Stimulated activated CD8-positive, alpha-beta memory T cell treated with anti-CD3 and anti-CD28 coated beads, Interleukin-7, amount 100 ng/mL, for 1 hour (primary cell): ENCODE measurements at places on chromosomes 13 and 19.

- DNase-seq: no peak
These were observed 1323.6 kb upstream of the PRR20A start for GRCh38 chr13:55816976-55817601.

DNA sequence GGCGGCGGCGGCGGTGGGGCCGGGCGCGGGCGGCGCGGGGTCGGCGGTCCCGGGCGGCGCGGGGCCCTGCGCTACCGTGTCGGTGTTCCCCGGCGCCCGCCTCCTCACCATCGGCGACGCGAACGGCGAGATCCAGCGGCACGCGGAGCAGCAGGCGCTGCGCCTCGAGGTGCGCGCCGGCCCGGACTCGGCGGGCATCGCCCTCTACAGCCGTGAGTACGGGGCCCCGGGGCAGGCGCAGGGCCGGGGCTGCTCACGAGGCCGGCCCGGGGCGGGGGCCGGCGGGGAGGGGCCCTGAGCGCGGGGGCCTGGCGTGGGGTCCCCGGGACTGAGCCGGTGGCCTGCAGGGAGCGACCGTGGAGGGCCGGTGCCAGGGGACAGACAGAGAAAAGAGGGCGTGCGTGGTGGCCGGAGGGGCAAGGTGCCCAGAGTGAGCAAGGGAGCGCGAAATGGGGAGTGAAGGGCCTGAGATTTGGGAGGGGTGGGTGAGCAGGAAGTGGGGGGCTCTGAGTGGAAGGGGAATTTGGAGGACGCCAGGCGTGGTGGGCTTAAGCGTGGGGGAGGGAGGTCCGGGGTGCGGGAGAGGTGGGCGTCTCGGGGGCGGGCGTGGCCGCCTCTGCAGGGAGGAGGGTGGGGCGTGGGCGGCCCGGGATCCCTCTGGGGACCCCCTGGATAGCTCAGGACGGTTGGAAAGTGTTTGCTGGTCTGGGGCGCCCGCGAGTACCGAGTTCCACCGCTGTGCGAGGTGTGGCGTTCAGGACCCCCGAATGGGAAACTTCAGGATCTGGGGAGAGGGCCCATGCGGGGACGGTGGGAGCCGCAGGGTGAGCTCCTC lies 575 bp downstream of the CARM1 start:
- DNase-seq: no peak

DNA sequence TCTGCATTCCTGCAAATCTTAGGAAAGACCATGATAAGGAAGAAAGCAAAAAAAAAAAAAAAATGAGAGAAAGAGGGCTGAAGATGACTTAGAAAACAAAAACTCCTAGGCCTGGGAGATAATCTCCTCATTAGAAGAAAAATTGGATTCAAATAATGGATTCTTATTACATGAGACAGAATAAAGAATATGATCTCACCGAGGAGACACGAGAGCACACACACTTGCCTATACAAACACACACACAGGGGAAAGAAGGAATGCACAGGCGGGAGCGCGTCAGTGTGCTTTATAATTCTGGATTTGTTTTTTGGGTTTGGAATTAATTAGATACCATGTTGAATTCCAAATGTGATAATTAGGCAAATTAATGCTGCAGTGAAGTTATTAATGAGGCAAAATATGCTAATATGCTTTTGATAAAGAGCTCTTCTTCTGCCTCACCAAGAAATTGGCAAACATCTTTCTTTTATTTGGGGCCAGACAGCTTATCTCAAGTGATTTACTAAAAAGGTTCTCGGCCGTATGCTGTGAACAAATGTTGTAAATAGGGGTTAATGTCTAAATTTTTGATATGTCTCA lies 36.1 kb upstream of the PCDH8 start:
- no peak for DNase-seq

DNA sequence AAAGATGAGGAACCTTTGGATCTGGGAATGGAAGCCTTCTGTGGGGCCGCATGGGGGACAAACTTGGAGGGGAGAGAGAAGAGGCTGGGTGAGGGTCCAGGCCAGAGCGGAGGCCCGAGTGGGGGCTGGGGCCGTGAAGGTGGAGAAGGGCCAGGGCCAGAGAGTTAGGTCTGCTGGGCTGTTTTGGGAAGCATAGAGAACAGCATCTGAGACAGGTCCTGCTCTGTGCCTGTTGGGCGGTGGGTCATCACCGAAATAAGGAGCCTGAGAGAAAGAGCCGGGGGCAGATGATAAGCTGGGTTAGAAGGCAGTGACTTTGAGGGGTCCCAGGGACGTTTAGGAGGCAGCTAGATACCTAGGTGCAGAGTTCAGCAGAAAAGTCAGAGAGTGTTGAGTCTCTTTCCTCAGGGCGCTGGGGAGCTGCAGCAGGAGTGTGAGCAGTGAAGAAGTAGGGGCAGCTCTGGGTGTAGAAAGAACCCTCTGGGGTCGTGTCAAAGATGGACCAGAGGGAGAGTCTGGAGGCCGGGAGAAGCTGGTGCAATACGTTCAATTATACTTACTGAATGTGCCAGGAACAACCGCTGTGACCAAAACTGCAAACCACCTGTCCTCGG lies 2.7 kb downstream of the SPACA6 start:
- DNase-seq: no peak

GRCh38 chr19:35045667-35046300 lies 4.3 kb downstream of the HPN start:
- DNase-seq: no peak

DNA sequence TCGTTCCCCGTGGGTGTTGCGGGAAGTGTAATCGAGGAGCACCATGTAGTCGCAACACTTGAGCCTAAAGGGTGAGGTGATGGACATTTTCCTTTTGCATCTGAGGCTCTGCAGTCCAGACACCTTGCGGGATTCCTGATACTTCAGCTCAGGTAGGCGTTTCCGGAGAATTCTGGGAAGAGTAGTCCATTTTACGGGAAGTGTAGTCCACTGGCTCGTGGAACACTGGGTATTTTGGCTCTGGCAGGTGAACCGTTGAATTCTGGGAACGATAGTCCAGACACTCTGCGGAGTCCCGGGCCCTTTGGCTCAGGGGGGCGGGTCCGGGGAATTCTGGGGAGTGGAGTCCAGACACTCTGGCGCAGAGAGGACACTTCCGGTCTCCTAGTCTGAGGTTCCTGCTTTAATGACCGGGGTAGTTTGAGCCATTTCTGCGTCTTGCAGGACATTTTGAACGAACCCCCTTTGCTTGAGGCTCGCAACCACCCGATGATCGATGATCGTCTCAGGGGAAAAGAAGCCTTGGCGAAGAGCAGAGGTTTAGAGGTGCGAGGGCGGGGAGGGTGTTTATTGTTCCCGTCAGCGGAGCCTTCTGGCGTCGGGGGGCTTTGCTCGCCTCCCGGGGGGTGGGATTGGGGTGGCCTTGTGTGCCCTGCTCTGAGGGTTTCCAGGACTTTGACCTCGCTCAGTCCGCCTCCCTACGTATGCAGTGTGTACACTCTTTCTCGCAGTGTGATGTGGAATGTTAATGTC lies at the start of gene ZNF223:
Gene ZNF223, plus strand, starts transcription at position 387 of the 753 bp plus-strand sequence. CDS start 3,141 bp downstream, outside the sequence.
- DNase-seq: peak; percentile 23

DNA sequence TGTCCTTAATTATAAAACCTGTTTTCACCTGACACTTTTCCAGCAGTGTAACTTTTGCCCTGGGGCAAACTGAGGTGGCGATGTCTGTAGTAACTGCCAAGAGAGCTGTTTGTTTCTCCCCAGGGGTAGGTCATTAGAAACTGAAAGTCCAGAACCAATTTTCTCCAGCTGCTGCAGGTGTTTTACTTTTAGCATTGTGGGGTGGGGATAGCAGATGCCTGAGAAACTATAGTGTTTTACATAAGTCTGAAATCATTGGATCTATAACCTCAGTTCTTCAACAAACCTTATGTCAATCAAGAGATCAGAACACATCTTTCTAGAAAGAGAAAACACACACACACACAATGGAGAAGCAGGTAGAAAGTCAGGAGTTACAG lies 92.7 kb downstream of the LHFPL6 start:
- no peak for DNase-seq

- no peak for DNase-seq
These were observed 74.2 kb downstream of the TSHZ3 start for GRCh38 chr19:31275068-31275334.

GRCh38 chr13:73657821-73658540 lies 476.2 kb downstream of the KLF12 start:
- no peak for DNase-seq

GRCh38 chr13:44293908-44294735 lies 79.5 kb upstream of the SERP2 start:
- no peak for DNase-seq

- DNase-seq: no peak
These were observed 40.9 kb downstream of the ATP7B start for GRCh38 chr13:51970349-51970748.

- no peak for DNase-seq
These were observed 19.4 kb upstream of the MKNK2 start for GRCh38 chr19:2070436-2070827.

DNA sequence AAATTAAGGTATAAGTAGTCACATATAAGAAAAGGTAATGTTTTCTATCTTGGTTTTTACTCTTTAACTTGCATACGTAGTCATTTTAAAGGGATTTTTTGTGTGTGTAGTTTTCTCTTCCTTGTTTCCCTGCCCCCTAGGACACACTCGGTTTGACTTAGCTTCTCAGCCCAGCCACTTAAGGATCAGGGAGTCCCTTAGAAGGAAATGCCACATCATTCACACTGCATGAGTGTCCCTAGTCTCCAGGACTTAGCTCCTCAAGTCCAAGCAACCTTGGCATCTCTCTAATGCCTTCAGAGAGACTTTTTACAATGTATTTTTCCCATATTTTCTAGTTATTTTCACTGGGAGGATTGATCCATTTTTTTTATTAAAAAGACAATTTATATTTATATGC lies 1407.7 kb downstream of the EFNB2 start:
- DNase-seq: no peak

DNA sequence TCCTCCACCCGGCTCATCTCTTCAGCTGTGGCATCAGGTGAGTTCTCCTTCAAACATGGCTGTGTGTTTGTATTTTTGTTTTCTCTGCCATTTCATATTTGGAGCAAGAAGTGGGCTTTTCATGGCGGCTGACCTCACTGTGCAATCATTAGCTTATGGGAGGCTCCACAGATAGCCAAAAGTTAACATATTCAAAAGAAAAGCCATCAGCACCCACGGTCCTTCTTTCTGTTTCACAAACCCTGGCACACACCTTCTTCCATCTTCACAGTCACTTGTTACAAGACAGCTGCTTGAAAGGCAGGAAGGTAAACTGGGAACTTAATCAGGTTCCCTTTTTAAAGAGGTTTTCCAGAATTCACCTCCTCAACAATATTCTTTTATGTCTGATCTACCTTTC lies 69.3 kb upstream of the ATP12A start:
- DNase-seq: no peak

DNA sequence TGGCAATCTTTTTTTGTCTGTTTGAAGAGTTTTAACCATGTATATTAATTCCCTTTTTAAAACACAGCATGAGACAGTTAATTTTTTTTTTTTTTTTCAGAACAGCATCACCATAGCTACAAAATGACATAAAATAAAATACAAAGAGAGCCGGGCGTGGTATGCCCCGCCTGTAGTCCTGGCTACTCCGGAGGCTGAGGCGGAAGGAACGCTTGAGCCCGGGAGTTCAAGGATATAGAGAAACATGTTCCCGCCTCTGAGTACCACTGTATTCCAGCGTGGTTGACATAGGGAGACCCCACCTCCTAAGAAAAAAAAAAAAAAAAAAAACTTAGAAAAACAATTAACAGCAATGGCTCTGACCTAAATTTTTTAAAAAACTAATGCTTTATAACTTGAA lies 10.0 kb upstream of the INSR start:
- no peak for DNase-seq

GRCh38 chr19:45569619-45570421 lies 14.8 kb downstream of the OPA3 start:
- DNase-seq: peak; percentile 23

DNA sequence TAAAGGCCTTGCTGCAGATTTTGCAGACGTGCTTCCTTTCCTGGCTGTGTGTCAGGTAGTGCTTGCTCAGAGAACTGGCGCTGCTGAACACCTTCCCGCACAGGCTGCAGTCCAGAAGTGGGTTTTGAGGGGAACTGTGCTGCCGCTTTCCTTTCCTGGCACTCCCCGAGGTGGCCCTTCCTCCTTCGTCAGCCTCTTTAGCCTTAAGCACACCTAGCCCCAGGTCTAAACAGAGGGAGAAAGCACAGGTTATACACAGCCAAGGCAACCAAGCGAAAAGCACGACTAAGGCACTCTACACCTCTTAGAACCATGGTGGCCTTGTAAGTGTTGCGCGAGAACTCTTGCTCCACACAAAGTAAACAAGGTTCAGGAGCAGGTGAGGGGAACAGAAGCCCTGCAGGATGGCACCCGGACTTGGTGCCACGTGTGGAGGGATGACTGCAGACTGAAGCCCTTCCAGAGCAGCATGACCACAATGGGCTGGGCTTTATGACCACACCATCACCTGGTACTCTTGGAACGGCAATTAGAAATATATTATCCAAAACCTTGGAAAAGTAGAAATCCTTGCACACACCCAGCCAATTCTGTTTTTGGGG lies 23.6 kb downstream of the ZNF541 start:
- no peak for DNase-seq

- no peak for DNase-seq
These were observed 1.7 kb downstream of the ZNF264 start for GRCh38 chr19:57192993-57193392.

DNA sequence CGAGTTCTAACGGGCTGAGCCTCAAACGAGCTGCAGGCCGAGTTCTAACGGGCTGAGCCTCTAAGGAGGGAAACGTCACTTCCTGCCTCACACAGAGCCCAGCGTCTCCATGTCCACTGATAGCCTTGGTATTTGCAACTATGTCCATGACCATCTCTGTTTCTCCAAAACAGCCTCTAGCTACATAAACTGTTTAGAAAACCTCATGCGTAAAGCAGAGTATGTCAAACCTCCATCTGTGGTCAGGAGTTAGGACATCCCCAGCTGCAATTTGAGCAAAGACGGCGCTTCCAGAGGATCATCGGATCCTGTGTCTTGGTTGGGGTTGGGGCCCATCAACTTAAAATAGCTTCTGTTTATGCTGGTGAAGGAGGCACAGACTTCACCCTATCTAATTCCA lies 20.8 kb downstream of the RASA3 start:
- no peak for DNase-seq

GRCh38 chr13:78033509-78033908 lies 114.9 kb upstream of the EDNRB start:
- no peak for DNase-seq

GRCh38 chr19:8311461-8312260 lies 3.5 kb upstream of the CD320 start:
- DNase-seq: no peak

- DNase-seq: peak; percentile 61
These were observed 1.3 kb downstream of the CSNK1G2 start for GRCh38 chr19:1942078-1942933.

DNA sequence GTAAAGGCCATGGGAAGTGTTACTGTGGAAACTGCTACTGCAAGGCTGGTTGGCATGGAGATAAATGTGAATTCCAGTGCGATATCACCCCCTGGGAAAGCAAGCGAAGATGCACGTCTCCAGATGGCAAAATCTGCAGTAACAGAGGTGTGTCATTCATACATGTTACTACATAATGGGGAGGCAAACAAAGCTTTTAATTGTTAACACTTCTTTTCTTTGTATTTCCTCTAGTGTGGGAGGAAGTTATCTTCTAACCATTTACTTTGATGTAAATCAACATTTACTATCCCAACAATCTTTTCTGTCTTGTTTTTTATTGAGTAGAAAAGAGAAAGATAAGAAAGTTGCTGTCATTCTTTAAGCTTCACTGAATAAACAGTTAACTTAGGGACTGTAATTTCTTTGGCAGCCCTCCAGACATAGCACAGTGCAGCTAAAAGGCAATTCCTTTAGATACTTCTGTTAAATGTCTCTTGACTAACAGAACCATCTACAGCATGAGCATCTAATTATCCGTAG lies 126.9 kb downstream of the ITGBL1 start:
- no peak for DNase-seq
